ENCODE measurements at places on chromosomes 3 and 15. TPM values are rescaled to one million over a fixed set of nuclear protein-coding genes. Genes with fewer than 3 reads are reported as not detected.

CMTM8 gene
- 9.2 TPM for polyA plus RNA-seq

MAGI1 gene
- polyA plus RNA-seq = 29.7 TPM

CFAP100 gene
- polyA plus RNA-seq = 0.55 TPM

ZNF385D gene
- 18.8 TPM for polyA plus RNA-seq

EPHB1 gene
- 6.8 TPM for polyA plus RNA-seq

TMEM158 gene
- 5.3 TPM for polyA plus RNA-seq

CELF6 gene
- polyA plus RNA-seq = 3.0 TPM

CLDN11 gene
- 179 TPM for polyA plus RNA-seq

ITGA11 gene
- polyA plus RNA-seq = 3.9 TPM

SEMA4B gene
- polyA plus RNA-seq = 39.4 TPM

OSBPL10 gene
- 20.3 TPM for polyA plus RNA-seq

RETNLB gene
- not detected for polyA plus RNA-seq

FSD2 gene
- 0.10 TPM for polyA plus RNA-seq

RLBP1 gene
- not detected for polyA plus RNA-seq
